ENCODE measurements at places on chromosomes 13 and 19.

DNA sequence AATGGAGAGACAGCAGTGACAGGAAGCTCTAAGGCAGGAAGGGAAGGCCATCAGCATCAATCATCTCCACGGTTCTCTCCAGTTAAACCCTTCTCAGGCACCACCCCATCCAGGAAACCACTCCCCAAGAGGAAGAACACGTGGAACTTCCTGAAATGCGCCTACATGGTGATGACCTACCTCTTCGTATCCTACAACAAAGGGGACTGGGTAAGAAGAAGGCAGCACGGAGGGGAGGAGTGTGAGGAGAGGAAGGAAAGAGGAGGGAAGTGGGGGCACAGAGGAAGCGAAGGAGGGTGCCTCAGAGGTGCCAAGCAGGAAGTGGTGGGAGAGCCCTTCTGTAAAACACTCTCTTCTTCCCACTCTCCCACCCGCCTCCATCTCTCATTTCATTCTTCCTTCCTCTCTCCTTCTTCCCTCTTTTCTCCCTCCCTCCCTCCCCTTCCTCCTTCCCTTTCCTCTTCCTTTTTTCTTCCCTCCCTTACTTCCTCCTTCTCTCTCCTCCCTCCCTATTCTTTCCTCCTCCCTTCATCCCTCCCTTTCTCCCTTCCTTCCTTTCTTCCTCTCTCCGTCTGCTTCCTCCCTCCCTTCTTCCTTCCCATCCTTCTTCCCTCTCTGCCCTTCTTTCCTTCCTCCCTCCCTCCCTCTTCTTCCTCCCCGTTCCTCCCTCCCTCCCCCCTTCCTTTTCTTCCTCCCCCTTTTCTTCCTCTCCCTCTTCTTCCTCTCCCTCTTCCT lies 12.6 kb downstream of the ZSCAN5A start:
- DNase-seq: no peak

DNA sequence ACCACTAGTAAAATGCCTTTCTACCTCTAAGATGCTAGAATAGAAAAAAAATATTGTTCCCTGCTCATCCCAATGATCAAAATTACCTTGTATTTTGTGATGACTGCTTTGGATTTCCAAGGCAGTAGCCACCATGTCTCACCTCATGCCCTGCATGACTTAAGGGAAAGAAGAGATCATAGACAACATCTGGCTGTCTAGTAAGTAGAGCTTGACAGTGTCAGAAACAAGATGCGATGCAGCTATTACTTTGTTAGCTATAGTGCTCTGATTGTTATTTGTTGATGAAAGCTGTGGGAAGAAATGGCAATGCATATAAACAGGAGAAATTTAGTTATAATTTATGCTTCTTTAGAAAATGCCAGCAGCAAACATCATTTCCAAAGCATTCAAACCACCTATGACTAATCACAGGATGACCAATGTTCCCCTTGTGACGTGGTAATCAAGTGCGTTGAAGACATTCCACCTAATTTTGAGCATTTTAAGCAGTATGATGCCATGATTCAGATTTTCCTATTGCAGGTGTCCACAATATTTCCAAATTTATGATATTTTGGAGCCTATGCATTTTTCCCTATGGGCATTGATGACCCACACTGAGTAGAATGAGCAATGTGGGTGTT lies 308.3 kb downstream of the KCNRG start:
- DNase-seq: no peak

GRCh38 chr19:2577722-2578335 lies 101.9 kb downstream of the GADD45B start:
- no peak for DNase-seq

DNA sequence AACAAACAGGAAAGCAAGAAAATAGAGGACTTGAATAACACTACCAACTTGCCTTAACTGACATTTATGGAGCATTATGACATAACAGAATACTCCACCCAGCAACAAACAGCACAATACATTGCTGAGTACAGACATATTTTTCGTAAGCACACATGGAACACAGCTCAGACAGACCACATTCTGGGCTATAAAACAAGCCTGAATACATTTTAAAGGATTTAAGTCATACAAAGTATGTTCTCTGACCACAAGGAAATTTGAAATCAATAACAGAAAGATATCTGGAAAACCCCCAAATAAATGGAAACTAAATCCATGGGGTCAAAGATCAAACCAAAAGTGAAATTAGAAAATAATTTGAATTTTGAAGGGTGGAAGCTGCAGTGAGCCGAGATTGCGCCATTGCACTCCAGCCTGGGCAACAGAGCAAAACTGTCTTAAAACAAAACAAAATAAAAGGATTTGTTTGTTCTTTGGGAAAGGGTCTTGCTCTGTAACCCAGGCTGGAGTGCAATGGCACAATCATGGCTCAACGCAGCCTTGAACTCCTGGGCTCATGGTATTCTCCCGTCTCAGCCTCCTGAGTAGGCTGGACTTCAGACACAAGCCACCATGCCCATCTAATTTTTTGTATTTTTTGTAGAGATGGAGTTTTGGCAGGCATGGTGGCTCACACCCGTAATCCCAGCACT lies 5.6 kb downstream of the ZDHHC20 start:
- no peak for DNase-seq

GRCh38 chr19:18274781-18275356 lies 617 bp upstream of the IQCN start:
- DNase-seq: no peak

GRCh38 chr19:58560007-58560887 lies 1.8 kb upstream of the UBE2M start:
- DNase-seq: no peak

- no peak for DNase-seq
These were observed 24.4 kb upstream of the ZNF561 start for GRCh38 chr19:9645472-9645871.

DNA sequence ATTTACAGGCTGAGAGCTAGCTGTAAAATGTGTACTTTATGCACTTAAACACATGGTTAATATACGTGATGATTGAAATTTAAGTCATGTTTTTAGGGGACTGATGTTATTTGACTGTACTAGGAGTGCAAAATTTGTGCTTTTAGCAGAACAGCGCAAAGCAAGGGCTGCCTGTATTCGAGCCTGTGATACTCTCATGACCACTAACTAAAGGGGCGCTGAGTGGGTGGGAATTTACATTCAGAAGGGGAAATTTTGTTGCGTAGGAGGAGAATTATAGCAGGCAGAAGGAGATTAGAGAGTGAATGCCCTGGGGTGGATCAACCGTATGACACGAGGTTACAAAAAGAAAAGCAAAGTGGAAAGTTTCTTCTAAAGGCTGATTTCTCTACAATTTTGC lies 271.8 kb upstream of the HTR2A start:
- DNase-seq: no peak

DNA sequence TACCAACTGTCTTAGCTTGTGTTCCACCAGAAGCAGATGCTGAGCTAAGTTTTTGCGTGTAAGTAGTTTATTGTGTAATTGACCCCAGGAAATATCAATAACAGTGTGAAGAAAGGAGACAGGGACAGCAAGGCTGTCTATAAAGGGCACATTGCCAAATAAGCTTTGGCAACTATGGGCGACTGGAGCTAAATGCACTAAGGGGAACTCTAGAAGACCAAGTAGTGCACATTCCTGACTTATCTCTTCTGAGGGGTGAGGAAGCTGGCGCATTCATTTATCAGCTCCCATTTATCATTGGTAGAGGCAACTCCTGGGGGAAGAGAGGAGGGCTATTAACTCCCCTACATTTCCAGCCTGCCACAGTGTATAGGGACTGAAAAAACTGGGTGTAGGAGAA lies 135.0 kb downstream of the DLEU7 start:
- DNase-seq: no peak

- no peak for DNase-seq
These were observed 86.2 kb downstream of the CAB39L start for GRCh38 chr13:49357694-49358093.

DNA sequence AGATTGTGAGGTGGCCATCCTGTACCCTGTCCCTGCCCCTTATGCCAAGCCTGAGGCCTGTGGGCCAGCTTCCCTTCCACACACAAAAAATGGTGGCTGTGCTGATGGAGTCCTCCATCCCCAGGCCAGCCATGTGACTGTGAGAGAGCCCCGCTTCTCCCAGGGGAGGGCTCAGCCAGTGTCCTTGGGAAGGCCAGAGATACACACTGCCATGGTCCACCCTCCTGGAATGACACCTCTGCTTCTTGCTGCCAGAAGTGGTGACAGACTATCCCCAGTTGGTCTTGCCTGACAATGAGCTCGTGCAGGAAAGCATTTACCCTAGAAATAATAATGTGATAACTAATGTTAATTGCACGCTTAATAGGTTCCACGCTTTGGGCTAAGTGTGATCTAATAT lies 38.0 kb downstream of the FAM124A start:
- DNase-seq: no peak

- peak; percentile 44 for DNase-seq
These were observed 3.1 kb downstream of the ADGRE1 start for GRCh38 chr19:6890401-6890913.

DNA sequence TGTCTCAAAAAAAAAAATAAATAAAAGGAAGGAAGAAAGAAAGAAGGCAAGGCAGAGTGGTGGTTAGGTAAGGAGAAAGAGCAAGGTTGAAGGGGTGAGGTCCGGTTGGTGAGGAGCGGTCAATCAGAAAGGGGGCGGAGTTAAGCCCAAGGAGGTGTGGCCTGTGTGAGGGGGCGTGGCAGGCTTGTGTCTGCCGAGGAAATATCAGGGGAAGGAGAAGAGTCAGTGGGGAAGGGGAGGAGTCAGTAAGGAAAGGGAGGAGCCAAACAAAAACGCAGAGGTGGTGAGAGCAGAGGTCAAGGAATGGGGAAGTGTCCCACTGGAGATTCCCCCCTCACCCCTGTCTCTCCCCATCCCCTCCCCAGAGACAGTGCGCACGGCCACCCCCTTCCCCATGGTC lies 5.9 kb downstream of the CACNG7 start:
- DNase-seq: no peak

GRCh38 chr13:30615866-30616541 lies 1.7 kb upstream of the USPL1 start:
- no peak for DNase-seq

- no peak for DNase-seq
These were observed 119.8 kb downstream of the ATP11A start for GRCh38 chr13:112809332-112810315.

DNA sequence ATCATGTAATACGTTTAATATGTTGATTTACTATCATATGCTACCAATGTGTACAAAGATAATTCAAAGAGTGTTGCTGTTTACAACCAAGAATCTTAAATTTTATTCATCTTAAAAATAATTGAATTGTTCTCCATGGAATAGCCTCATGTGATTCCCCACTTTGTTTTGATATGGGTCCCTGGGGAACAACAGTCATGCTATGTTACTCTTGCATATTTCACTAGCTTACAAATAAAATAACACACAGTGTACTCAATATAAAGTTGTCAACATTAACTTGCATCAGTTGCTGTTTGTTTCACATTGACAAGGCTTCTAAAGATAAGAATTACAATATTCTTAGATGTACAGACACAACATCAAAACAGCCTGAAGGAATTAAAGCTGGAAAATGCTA lies 2.3 kb downstream of the ENOX1 start:
- no peak for DNase-seq

- DNase-seq: no peak
These were observed 68.1 kb downstream of the CHST8 start for GRCh38 chr19:33689868-33690267.

DNA sequence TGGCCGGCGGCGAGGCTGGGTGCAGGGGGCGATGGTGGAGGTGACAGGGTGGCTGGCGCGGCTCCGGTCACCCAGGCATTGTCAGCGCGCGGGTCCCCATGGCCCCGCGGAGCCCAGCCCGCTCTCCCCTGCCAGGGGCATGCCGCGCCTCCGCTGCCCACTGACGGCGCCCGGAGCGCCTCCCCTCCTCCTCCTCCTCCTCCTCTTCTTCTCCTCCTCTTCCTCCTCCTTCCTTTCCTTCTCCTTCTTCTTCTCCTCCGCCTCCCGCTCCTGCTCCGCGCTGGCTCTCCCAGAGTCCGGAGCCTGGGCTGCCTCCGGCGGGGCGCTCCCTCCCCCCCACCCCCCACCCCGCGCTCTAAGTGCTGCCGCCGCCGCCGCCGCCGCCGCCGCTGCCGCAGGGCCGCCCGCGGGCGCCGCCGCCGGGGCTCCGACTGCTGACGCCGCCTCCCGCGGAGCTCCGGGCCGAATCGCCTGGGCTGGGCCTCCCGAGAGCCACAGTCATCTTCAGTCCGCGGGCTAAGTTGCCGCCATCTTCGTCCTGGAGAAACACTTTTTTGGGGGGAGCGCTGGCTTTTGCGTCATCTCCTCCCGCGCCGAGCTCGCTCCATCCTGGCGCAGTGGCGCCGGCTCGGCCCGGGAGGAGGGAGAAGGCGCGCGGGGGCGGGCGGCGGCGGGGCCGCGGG lies 348.3 kb downstream of the LIG4 start:
- peak; percentile 25 for DNase-seq

DNA sequence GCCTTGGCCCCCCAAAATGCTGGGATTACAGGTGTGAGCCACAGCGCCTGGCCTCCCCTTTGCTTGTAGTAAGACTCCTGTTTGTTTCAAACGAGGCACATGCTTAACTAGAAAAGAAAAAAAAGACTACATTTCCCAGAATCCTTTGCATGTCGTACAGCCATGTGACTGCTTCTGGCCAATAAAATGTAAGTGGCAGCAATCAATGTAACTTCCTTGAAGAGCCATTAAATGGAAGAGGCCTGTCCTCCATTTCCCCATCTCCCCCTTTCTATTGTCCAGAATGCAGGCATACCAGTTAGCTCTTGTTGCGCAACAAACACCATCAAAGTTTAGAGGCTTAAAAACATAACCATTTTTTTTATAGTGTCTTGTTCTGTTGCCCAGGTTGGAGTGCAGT lies 10.4 kb upstream of the GPR32 start:
- no peak for DNase-seq

- no peak for DNase-seq
These were observed 64.5 kb downstream of the RAB20 start for GRCh38 chr13:110497003-110497402.

GRCh38 chr19:5150902-5151741 lies 182.2 kb downstream of the KDM4B start:
- peak; percentile 32 for DNase-seq

DNA sequence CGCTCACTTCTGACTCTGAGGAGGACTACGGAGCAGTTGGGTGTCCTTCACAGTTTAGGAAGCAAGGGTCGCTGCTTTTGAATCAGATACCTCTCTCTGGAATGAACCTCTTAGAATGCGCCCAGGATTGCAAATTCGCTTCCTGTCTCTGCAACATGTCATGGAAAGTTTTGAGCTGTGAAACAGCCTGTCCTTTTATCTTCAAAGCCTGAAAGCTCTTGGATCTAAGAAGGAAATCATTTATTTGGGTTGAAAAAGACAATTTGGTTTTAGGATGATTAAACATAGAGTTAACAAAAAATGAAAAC lies 134.1 kb downstream of the KATNAL1 start:
- DNase-seq: no peak

DNA sequence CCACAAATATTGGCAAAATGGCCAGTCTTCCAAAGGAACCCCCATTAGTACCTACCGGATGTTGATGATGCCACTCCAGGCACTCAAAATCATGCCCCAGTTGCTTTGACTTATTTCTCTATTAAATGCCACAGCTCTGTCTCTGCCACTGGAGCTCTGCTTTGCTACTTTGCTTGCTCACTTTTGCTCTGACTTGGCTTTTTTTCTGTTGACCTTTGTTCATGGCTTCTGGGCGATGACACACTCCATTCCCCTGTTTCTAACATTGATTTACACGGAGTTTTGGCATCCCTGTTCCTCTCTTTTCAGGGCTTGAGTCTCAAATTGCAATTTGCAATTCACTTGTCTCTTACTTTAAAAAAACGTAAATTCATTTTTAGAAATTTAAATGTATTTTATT lies 217.1 kb upstream of the SPRY2 start:
- DNase-seq: no peak

Measured in activated naive CD8-positive, alpha-beta T cell treated with anti-CD3 and anti-CD28 coated beads, Interleukin-2, amount 10 ng/mL, durations not matched to agents 7 days and 5 days (primary cell).